Foreskin keratinocyte (primary cell): ENCODE measurements at places on chromosomes 3 and 15. TPM values are rescaled to one million over a fixed set of nuclear protein-coding genes. Genes with fewer than 3 reads are reported as not detected.

DNA sequence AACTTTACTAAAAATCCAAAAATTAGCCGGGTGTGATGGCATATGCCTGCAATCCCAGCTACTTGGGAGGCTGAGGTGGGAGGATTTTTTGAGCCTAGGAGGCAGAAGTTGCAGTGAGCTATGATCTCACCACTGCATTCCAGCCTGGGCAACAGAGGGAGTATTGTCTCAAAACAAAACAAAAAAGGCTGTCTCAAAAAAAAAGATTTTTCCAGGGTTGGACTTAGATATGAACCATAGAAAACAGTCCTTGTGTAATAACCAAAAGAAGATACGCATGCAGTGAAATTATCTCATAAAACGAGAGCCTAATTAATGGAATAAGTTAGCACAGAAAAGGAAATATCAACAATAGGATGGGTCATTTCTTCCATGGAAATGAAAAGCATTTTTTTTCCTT is 320.4 kb upstream of the RASGRP1 start:
- no peak for DNase-seq

DNA sequence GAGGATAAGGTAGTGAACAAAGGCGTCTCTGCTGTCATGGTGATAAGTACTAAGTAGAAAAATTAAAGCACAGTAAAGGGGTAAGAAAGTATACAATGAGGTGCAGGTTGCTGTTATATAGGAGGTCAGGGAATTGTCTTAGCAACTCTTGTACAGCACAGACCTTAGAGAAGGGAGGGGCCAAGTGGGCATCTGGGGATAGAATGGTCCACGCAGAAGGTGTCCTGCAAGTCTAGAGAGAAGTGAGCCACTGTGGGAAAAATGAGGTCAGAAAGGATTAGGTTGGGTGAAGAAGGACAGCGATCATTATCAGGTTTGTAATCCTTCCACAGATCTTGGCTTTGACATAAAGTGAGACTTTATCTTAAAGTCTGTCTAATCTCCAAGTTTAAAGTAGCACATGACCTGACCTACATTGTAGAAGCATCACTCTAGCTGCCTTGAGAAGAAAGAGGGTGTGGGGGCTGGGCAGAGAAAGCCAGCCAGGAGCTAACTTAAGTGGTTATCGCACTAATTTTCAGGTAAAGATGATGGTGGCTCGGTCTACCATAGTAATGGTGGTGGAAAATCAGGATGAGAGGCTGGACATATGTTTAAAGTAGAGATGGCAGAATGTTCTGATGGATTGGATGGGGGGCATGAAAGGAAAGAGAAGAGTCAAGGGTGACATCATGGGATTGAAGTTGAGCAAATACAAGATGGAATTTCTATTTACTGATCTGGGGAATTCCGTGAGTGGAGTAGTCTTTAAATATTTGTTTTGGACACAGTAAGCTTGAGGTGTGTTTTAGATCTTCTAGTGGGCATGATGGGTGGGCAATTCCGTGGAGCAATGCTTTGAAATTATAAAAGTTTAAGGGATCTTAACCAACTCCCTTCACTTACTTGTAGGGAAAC is 919.2 kb downstream of the ROBO1 start:
- DNase-seq: no peak

DNA sequence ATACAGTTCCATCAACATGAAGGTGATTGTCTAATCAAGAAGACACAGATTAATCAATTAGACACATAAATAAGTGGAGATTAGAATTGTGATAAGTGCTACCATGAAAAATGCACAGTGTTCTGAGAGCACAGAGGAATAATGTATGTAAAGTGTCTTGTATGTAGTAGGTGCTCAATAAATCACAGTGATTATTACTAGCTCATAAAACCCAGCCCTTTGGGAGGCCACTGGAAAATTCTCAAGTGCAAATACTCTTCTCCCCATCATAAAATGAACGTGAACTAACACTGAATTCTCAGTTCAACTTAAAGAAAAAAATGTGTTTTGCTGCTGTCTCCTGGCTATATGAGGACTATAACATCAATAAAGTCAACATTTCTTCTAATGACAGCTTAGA is 368.2 kb downstream of the FOXP1 start:
- no peak for DNase-seq

DNA sequence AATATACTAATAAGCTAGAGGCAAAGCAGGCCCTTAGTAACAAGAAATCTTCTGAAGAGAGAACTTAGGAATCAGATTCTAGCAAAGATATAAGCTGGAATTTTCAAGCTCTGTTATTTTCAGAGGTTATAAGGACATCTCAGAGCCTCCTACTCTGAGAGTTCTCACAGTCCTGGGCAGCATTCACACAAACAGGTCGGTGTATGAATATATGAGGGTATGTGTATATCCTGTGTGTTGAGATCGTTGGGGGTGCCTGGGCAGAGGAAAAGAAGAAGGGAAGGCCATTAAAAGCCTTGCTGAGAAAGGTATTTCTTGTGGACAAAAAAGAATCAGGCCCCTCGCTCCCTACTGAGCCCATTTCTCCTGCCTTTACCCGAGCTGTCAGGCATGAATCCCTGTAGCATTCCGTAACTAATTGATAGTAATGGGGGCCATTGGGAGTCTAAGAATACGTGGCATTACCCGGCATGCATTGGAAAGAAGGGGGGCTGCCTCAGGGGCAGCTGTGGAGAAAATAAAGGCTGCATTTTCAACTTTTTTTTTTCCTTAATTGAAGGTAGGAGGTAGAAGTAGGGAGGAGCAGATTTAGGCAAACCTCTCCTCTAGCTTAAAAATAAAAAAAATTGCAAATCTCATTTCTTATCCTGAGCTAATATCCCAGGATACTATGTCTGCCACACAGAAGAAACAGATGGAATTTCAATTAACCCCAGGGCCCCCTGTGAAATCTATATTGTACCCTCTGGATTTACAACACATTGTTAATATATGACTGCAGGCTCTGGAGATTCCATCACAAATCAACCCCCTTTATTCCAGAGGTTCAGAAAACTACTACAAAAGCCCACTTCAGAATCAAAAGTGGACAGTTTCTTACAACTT is 103.8 kb downstream of the GTPBP8 start:
- DNase-seq: no peak

GRCh38 chr3:15805756-15806266 is 8.0 kb upstream of the ANKRD28 start:
- DNase-seq: no peak

- DNase-seq: no peak
These were observed 41.1 kb upstream of the AP3B2 start for GRCh38 chr15:82750831-82751180.

DNA sequence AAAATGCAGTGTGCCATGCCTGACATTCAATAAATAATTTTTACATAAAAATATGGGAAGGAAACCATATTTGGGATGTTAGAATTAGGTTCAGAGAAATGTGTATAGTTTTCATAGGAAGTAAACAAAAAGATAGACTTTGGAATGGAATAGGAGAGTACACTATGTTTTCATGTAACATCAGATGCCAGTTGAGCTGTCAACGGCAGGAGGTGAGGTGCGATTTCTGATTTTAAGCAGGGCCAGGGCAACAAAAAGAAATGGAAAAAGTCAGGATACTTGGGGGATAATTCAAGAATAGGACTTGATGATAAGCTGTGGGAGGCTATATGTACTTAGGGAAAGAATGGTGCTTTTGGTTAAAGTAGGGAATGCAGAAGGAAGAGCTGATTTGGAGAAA is 639.5 kb downstream of the OTOL1 start:
- DNase-seq: no peak

Gene CLDN11
- 4.0 and 19.8 TPM in 2 replicates for polyA plus RNA-seq

- no peak for DNase-seq
These were observed 101.6 kb downstream of the OXNAD1 start for GRCh38 chr3:16366581-16366980.

DNA sequence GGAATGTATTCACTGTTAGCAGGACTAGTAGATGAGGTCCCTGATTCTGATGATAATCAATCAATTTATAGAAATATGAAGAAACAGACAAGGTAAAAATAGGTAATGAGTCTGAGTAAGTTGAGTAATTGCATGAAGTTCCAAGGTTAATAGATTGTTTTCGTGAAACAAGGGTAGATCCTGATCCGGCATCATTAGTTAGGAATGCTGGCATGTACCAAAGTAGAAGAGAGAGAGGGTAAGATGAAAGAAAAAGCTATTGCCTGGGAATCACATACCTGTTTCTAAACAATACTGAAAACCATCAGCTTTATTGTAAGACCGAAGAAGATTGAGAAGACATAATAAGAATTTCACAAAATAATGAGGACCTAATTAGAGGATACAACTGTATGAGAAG is 118.1 kb upstream of the ARPP21 start:
- DNase-seq: no peak

- no peak for DNase-seq
These were observed 69.3 kb upstream of the BFSP2 start for GRCh38 chr3:133330522-133330921.

- DNase-seq: no peak
These were observed 22.6 kb downstream of the ADAM10 start for GRCh38 chr15:58726867-58727266.

- DNase-seq: no peak
These were observed 41.4 kb upstream of the TSEN2 start for GRCh38 chr3:12442654-12443501.
